NCI-H1092 treated with DMSO at 0.1 percent for 48 hours (cell line): ENCODE measurements at places on chromosomes 2 and 18.

GRCh38 chr2:239674981-239675825 lies 274.4 kb upstream of the HDAC4 start:
- no peak for DNase-seq

- DNase-seq, result no peak
These were observed 43.0 kb upstream of the RHOB start for GRCh38 chr2:20403774-20404312.

DNA sequence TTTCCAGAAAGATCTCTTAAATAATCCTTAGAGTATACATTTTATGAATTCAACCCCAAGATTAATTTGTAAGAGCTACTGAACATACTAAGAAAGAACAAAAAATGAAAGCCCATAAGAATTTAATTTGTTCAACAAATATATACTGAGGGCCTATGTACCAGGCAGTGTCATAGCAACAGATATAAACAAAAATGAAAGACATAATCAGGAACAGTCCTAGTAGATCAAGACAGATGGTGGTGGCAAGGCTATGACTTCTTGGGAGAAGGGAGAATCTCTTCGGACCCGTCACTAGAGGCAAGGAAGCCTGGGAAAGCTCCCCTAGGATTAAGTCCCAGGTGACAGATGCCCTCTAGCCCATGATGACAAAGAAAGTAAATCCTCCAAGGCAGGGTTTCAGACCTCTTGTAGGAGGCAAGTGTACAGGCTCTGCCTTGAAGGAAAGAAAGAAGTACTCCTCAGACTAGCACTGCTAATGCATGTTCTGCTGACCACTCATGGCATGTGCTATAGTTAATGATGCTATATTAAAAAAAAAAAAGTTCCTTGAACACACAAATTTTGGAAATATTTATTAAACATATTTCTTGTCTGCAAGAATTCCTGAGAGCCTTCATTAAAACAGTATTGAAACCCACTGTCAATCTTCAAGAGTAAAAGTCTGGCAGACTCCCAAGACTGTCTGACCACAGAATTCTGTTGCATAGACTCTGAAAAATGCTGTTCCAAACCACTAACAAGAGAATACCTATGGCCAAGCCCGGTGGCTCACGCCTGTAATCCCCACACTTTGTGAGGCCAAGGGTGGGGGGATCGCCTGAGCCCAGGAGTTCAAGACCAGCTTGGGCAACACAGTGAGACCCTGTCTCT lies 31.5 kb downstream of the NOL10 start:
- DNase-seq, result no peak

GRCh38 chr2:187497858-187498463 lies 49.9 kb upstream of the CALCRL start:
- no peak for DNase-seq

GRCh38 chr2:149451417-149452165 lies 121.2 kb downstream of the LYPD6 start:
- no peak for DNase-seq

DNA sequence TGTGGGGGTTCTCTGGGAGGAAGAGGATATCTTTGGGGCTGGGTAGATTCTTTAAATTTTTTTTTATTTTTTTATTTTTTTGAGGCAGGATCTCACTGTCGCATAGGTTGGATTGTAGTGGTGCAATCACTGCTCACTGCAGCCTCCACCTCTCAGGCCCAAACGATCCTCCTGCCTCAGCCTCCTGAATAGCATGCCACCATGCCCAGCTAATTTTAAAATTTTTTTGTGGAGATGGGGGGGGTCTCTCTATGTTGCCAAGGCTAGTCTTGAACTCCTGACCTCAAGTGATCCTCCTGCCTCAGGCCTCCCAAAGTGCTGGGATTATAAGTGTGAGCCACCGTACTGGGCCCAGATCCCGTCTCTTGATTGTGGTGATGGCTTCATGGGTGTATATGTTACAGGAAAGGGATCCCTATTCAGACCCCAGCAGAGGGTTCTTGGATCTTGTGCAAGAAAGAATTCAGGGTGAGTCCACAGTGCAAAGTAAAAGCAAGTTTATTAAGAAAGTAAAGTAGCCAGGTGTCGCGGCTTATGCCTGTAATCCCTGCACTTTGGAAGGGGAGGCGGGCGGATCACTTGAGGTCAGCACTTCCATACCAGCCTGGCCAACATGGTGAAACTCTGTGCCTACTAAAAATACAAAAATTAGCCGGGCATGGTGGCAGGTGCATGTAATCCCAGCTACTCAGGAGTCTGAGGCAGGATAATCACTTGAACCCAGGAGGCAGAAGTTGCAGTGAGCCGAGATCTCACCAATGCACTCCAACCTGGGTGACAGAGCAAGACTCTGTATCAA lies 2.0 kb upstream of the C2orf68 start:
- no peak for DNase-seq

DNA sequence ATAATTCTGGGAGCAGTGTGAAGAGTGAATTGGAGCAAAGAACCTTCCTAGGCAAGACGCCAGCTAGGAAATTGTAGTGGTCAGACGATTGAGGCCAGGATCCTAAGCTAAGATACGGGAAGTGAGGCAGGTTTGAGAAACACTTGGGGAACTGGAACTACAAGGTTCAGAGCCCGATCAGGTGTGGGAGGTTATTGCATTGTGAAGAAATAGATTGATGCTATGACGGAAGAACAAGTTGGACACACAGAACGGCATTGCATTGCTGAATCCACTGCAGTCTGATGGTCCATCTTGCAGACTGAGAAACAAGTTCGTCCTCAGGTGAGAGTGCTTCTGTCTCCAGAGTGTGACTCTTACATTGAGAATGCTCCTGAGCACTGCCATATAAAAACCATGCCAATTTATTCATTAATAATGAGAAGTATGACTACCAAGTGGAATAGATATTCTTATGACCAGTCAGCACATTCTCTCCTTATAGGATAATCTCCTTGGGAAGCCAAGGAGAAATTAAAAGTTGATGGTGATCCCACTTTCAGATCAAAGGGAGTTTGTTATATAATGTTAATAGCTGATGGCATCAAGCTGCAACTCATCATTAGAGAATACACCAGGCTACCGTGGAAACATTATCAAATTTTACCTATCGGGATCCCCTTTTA lies 30.9 kb downstream of the ANTXR1 start:
- no peak for DNase-seq

DNA sequence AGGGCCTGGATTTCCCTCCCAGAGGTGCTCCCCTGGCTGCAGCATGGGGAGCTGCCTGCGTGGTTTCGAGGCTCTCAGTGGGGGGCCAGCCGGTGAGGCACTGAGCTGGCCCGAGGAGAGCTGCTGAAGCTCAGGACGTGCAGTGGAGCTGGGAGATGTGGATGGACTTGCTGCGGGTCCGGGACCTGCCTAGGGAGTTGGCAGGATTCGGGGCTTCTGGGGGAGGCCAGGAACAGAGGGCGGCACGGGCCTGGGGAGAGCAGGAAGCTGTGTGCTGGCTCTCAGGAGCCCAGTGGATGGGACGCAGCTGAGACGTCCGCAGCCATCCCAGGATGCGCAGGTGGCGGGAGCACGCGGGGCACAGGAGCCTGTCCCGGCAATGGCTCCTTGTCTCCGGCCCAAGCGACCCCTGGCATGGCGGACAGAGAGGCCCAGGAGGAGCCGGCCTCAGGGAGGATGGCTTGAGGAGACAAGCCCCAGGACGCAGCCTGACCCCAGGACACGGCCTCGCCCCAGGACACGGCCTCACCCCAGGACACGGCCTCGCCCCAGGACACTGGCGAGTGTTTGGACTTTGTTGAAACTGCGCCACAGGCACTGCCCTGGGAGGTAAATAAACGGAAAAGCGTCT lies 116.1 kb downstream of the NFATC1 start:
- no peak for DNase-seq

GRCh38 chr2:145258903-145259579 lies 739.1 kb upstream of the ZEB2 start:
- DNase-seq, result no peak

- DNase-seq, result no peak
These were observed 612.4 kb downstream of the NYAP2 start for GRCh38 chr2:226011716-226012450.

DNA sequence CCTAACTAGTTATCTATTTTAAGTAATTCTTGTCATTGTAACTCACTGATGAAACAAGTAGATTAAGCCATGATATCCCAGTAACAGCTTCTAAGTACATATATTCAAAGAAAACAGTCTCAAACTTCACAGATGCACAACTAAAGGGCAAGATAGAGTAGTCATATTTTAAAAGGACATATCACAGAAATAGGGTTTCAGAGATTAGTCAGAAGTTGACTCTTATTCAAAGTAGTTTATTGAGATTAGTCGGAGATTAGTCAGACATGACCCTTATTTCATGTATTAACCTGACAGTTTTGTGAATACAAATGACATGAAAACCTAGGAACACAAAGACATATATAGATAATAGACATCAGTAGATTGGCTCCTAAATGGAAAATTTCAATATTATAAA lies 15.9 kb upstream of the CHAC2 start:
- no peak for DNase-seq

DNA sequence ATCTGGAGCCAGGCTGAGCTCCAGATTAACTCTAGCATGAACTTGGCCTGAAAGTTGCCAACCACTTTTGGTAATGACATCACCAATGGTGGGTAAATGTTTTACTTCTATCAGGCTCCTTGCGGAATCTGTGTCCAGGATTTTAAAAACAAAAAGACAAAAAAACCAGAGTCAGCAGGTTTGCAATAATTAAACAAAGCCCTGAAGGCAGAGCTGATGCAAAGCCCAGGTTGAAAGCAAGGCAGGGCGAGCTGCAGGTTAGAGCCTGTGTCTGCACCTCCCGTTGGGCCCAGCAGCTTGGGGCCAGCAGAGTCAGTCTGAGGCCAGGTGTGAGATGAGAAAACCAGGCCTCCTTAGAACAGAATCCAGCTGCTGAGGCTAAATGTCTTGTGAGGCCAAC lies 29.1 kb upstream of the ALK start:
- DNase-seq, result no peak

DNA sequence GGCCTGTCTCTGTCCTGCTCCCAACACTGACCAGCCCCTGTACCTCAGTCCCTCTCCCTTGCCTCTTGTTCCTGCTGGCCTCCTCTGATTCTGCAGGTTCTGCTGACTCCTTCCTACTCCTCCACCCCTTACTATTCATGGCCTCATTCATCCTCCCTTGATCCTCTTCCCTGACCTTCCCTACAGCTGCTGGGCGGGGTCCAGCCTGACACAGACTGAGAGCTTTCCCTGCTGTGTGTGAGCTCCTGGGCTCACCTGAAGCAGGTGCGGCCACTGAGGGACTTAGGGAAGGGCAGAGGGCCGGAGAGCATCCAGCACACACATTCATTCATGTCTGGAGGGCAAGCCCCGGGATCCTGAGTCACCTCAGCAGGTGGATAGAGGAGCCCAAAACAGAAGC lies 185.6 kb downstream of the CTIF start:
- no peak for DNase-seq

DNA sequence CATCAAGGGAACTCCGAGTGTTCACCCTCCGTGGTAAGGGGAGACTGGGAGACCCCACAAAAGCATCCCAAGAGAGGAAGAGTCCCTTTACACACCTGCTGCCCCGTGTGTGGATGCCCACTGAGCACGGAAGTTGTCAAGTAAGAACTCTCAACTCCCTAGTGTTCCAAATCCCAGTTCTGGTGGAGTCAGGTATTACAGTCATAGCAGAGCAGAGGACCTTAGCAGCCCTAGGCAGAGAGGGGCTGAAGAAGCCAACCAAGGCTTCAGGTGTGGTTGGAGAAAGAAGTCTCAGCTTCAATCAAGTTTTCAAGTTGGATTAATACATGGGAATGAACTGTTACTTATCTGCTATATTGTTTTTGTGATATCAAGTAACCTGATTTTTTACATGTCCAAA lies 512.5 kb downstream of the RNF144A start:
- no peak for DNase-seq

DNA sequence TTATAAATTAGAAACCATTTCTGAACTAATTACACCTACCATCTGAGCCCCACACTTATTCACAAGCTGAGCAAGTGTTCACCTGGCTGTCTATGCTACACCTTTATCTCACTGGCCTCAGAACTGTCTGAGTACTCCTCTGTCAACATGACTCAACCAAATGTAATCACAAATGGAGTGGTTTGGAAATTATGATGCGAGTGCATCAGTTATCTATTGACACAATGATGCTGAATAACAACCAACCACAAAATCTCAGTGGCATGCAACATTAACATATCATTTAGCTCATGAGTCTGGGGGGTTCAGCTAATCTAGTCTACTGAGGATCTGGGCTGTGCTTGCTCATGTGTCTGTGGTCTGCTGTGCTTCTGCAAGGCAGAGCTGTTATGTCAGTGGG lies 184.2 kb upstream of the NXPH2 start:
- no peak for DNase-seq

- DNase-seq, result no peak
These were observed 246.2 kb downstream of the XIRP2 start for GRCh38 chr2:167134381-167135072.

DNA sequence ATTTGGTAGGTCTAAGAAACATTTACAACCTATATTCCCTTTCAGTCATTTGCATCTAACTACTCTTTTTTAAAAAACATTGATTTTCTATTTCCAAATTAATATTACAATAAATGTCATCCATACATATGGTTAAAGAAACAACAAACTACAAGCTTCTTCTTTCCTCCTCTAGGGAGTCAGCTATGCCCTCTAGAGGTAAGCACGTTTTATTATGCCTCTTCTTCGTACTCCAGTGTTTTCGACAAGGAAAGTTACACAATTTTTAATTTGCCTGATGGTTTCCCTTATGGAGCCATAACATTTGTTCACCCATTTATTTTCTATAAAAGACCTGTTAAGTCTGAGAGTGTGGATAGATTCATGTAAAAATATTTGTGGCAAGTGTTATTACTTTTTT lies 183.4 kb upstream of the CDH7 start:
- DNase-seq, result peak; percentile 65

- no peak for DNase-seq
These were observed 2.5 kb downstream of the PID1 start for GRCh38 chr2:229268626-229269025.

DNA sequence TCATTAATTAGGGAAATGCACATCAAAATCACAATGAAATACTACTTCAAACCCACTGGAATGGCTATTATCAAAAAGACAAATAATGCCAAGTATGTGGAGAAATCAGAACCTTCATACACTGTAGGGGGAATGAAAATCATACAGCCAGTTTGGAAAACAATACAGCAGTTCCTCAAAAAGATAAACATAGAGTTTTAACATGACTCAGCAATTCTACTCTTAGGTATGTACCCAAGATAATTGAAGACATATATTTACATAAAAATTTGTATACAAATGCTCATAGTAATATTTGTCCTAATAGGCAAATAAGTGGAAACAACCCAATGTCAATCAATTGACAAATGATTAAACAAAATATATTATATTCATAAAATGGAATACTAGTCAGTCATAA lies 45.4 kb upstream of the SATB2 start:
- DNase-seq, result no peak
